Foreskin melanocyte (primary cell): ENCODE measurements at places on chromosomes 11 and 22.

DNA sequence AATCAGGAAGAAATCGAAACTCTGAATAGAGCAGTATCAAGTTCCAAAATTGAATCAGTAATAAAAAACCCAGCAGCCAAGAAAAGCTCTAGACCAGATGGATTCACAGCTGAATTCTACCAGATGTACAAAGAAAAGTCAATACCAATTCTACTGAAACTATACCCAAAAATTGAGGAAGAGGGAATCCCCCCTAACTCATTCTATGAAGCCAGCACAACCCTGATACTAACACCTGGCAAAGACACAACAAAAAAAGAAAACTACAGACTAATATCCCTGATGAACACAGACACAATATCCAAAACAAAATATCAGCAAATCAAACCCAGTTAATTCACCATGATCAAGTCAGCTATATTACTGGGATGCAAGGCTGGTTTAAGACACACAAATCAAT lies 97.7 kb downstream of the ZC3H12C start:
- no peak for DNase-seq

- peak; percentile 87 for DNase-seq
These were observed 18.8 kb downstream of the APOL2 start for GRCh38 chr22:36220451-36220921.

DNA sequence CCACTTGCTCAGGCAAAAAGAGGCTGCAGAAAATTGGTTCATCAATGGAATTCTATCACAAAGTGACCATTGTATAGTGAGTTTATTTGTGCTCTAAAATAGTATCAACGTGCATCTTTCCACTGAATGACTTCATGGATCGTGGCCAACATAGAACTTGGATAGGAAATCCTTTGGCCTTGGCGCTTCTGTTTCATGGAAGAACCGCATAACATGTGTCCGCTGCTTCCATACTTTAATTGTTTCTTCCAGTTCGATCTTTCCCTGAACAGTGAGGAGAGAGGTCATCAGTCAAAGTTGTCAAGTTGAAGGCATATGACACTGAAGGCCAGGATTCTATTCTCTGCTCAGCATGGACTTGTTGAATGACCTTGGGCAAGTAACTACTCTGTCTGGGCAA lies 4.5 kb downstream of the NDUFA6 start:
- no peak for DNase-seq

GRCh38 chr11:61390161-61390560 lies 2.2 kb upstream of the TMEM216 start:
- no peak for DNase-seq

DNA sequence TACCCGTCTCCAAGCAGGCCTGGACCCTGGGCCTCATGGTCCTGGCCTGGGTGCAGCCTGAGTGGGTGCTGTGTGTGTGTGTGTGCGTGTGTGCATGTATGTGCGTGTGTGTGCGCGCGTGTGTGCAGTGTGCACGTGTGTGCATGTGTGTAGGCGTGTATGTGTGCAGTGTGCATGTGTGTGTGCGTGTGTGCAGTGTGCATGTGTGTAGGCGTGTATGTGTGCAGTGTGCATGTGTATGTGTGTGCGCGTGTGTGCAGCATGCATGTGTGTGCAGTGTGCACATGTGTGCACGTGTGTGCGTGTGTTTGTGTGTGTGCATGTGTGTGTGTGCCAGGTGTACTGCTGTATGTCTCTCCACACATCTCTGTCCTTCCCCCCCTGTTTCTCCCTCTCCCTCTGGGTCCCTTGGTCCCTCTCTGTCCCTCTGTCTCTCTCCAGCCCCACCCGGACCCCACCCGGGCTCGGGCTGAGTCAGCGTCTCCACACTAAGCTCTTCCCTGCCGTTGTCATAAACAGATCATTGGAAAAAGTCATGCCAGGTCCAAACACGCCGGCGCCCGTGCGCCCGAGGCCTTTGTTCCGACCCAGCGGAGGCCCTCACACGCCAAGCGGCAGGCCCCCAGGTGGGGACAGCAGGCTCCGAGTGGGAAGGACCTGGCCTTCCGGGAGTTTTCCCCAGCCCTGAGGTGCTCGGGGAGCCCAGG lies 34.0 kb downstream of the WNT7B start:
- DNase-seq = no peak

GRCh38 chr11:119085437-119085847 lies 761 bp downstream of the HMBS start:
- DNase-seq = no peak

DNA sequence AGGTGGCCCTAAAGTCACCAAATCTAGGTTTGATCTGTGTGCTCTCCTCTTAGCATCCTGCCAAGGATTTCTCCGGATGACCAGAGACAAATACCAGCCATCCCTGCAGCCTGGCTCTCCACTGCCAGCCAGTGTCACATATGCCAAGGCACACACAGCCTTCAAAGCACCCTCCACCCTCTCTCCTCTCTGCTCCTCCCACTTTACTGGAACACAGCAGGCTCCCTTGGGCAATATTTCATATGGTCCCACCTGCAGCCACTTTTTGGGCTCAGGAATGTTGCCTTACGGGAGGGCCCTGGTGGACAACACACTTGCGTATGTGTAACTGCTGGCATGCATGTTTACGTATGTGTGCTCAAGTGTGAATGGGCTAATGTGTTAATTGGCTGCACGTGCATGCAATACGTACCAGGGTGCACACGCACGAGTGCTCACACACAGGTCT lies 183.9 kb downstream of the CEP164 start:
- DNase-seq = no peak

GRCh38 chr22:31327806-31328543 lies 18.2 kb downstream of the PATZ1 start:
- no peak for DNase-seq

DNA sequence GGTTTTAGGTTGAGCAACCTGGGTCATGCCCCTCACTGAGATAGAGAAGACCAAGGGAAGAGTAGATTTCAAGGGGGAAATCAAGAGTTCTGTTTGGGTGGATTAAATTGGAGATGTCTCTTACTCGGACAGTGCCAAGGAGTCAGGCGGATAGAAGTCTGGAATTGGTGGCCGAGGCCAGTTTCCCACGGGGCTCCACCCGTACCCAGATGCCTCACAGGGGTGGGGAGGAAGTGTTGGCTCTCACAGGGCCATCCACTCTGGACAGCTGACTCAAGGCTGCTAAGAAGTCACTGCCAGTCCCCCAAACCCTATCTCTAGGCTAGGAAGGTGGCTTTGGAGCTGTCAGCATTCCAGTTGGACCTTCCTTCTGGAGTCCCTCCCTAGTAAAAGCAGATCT lies 79.1 kb upstream of the TIMP3 start:
- no peak for DNase-seq

DNA sequence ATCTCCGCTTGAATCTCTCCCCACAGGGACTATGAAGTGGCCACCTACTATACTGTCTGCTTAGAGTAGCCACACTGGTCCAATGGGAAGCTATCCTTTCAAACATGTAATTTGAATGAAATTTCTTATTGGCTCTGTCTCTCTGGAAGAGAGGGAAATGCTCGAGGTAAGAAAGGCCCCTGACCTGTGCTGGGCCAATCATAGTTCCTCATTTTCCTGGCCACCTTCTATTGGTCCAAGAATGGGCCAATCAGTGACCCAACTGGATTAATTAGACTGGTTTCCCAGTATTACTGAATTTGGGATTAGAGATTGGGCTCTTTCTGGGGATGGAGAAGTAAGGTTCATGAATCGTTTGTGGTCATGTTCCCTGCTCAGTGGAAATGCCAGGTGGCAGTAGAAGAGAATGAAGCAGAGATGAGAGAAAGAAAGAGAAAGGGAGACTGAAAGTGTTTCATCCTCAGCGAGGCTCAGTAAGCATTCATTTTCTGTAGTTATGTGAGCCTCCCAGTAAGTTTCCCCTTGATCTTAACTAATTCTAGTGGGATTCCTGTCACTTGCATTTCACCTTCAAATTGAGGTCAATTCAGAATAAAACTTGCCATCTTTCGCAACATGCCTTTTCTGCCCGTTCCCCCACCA lies 8.4 kb upstream of the MMP20 start:
- DNase-seq = no peak
